ENCODE measurements at places on chromosomes 7 and 10.

GRCh38 chr10:84243759-84244158, 1.1 kb upstream of the RGR start:
- no peak for DNase-seq

- DNase-seq, result no peak
Measured at GRCh38 chr7:106313966-106314365, 29.2 kb upstream of the NAMPT start.

GRCh38 chr7:81684514-81685269, 85.2 kb downstream of the HGF start:
- no peak for DNase-seq

DNA sequence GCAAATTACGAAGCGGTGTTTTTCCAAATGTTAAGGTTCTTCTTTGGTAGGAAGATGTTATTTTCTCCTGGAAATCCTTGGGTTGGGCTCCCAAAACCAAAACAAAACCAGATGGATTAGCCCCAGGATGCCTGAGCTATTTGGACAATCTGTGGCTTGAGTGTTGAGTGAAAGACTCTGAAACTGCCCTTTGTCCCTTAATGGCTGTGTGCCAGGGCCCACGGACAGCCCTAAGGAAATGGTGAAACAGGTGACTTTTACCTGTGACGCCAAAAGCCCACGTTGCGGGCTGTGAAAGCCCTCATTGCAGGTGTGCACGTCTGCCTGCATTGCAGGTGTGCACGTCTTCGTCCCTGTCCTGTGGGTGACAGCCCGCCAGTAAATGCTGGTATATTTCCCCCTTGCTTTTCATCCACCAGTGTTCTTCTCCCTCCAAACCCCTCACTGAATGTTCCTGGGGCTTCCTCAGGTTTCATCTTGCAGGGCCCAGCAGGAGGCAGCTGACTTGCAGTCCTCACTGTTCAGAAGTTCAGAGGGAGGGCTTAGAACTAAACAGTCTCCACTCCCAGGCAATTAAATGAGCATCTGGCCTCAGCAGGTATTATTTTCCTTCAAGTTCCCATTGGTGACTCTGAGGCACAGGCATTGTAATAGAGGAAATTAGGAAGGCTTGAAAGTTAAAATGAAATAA, 10.7 kb downstream of the PFKP start:
- no peak for DNase-seq

GRCh38 chr10:30629653-30630052, at the start of gene LYZL2:
TSS of gene LYZL2 (minus strand) at chr10:30629753. CDS start at chr10:30626915, 2,838 bp downstream.
- DNase-seq, result no peak

GRCh38 chr10:6239213-6239991, 36.7 kb downstream of the PFKFB3 start:
- DNase-seq, result no peak

- no peak for DNase-seq
Measured at GRCh38 chr10:68598978-68599770, 39.0 kb downstream of the TET1 start.

- no peak for DNase-seq
Measured at GRCh38 chr7:85114342-85114741, 72.5 kb downstream of the SEMA3D start.

DNA sequence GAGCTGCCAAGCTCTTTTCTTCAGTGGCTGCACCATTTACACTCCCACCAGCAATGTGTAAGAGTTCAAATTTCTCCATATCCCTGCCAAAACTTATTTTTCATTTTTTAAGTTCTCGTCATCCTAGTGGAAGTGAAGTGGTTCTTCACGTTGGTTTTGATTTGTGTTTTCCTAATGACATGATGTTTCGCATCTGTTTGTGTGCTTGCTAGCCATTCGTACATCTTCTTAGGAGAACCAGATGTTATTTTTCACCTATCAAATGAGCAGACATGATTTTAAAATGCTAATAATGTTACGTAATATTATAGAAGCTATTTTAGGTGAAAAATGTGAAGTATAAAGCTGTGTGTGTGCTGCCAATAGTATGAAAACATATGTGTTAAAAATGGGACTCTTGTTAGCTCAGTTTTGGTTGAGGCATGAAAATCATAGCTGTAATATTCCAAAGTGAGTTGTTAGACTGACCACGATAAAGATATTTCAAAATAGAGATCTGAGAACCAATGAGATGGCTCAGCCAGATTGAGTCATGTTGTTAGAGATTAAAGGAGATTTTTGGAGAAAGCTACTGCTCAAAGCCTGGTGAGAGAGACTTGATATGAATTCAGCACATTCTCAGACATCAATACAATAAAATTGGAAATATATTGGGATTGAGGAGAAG, 25.9 kb upstream of the GALNT11 start:
- no peak for DNase-seq

DNA sequence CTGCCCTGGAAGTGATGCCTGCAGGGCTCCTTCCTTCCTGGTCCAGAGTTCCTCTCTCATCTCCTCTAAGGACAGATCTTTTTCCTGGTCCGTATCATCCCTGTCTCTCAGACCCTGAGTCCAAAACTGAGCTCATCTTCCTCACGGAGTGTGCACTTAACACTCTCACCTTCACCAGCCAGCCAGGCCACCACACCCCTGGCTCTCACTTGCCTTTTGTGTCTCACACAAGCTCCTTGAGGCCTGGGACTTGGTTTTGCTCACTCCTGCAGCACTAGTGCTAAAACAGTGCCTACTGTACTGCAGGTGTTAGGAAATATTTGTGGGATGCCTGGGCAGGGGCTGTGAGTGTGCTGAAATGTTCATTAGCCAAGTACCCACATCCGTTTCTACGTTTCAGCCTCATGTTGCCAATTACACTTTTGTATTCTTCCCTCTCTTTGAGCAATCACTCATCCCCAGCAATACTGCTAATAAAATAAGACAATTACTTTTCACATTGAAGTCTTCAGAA, 21.4 kb upstream of the PARP12 start:
- no peak for DNase-seq

DNA sequence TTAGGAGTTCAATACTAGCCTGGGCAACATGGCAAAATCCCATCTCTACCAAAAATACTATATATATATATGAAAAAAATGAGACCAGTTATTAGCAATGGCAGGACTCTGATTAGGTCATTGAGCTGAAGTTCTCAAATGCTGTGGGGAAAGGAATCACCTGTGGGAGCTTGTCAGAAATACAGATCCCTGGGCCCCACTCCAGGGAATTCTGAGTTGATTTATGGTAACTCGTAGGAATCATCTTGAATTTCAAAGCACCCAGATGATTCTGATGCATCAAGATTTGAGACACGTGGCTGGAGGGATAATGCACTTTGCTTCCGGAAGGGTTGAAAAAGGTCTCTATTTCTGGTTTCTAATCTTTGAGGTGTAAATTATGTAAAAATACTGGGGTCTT, 1.0 kb upstream of the ANKRD1 start:
- DNase-seq, result no peak

DNA sequence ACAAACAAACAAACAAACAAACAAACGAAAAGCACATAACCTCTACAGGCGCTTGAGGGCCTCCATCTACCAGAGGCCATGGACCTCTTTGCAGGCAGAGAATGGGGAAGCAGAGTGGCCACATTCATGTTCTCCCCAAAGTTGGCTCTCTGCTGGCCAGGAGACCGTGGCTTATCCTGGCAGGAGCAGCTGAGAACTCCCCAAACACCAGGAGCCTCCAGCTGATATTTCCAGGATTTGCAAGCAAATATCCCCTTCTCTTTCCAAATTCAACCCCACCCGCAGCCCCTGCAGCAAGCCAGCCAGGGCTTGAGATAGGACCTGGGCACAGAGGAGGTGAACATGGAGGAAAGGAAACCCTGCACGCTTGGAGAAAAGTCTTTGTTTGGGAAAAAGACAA, 240.0 kb downstream of the SKAP2 start:
- DNase-seq, result no peak

GRCh38 chr10:30098629-30099028, 39.2 kb upstream of the JCAD start:
- DNase-seq, result no peak

- DNase-seq, result no peak
Measured at GRCh38 chr7:29190349-29191045, 4.1 kb upstream of the CHN2 start.

- no peak for DNase-seq
Measured at GRCh38 chr10:85152496-85152895, 824.1 kb downstream of the CCSER2 start.

DNA sequence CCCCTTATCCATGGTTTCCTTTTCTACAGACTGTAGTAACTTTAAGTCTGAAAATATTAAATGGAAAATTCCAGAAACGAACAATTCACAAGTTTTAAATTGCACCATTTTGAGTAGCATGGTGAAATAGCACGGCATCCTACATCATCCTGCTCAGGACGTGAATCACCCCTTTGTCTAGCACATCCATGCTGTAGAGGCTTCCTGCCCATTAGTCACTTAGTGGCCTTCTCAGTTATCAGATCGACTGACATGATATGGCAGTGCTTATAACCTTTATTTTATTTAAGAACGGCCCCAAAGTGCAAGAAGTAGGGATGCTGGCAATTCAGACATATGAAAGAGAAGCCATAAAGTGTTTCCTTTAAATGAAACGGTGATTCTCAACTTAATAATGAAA, 82.7 kb downstream of the CPXM2 start:
- DNase-seq, result no peak

DNA sequence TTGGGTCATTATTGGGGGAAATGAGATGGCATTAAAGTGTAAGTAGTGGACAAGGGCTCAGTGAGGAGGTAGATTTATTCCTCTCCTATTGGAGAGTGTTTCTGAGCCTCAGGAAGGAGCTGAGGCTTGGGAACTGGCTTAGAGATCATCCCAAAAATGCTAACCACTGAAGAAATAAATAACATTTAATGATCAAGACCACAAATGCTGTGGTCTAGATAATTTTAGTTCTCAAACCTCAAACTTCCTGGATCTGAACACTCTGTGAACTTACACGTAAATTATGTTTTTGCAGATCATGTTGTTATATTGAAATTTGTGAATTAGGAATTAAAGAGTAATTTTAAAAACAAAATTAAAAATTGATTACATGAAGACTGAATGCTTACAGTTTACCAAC, 27.3 kb downstream of the MDFIC start:
- no peak for DNase-seq

DNA sequence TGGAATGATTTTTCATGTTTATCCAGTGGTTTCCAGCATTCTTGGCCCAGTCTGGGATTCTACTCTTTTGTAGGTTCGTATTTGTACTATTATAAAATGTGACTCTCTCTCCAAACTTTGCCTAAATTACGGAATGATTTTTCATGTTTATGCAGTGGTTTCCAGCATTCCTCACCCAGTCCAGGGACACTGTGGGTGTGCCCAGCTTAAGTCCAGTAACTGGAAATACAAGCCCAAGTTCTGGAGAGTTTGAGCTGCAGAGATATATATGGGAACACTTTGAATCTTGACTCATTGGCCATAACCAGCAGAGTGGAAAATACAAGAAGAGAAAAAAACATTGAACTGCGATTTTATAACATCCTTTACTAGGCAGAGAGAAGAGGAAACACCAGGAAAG, 5.9 kb upstream of the MAGI2 start:
- no peak for DNase-seq

- no peak for DNase-seq
Measured at GRCh38 chr10:58508316-58508715, 4.4 kb upstream of the BICC1 start.

- no peak for DNase-seq
Measured at GRCh38 chr7:130201796-130202195, 3.4 kb downstream of the TMEM209 start.

GRCh38 chr10:89710753-89711152, 9.4 kb downstream of the KIF20B start:
- no peak for DNase-seq

GRCh38 chr10:125146791-125147579, 13.4 kb downstream of the CTBP2 start:
- no peak for DNase-seq

DNA sequence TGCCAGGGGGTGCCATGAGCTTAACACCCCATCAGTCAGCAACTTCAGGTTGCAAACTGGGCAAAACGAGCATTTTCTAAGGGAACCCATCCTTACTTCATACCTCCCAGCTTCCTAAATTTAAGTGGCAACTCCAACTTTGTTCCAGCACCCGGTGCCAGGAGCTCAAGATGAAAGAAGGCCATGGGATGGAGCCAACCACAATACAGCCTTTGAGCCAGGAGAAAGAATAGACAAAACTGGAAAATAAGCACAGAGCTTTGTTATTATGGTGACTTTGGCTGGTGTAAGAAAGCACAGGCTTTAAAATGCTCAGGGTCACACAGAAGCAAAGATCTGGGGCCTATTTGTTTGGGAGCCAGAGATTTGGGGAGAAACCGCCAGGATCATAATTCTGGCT, 388.7 kb upstream of the MGMT start:
- DNase-seq, result no peak

- DNase-seq, result no peak
Measured at GRCh38 chr7:150450491-150451001, at the start of gene GIMAP8. TSS of gene GIMAP8 (plus strand) at chr7:150450630. CDS start at chr7:150466699, 16,069 bp downstream.

DNA sequence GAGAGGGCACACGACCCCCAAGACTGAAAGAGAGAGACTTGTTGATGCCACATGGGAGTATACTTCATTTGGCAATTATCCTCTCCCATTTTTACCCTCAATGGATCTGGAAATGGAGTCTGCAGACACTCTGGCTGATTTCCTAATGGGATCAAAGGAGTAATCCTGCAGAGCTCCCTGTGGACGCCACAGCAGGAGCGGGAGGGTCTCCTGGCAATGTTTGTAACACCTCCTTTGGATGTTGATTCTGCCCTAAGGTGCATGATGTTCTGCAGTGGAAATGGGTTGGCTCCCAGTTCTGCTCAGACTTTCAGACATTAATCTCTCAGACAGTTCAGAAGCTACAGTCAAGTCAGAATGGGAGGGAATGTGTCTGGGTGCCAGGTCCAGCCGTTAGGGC, 166.0 kb upstream of the WDR11 start:
- no peak for DNase-seq

DNA sequence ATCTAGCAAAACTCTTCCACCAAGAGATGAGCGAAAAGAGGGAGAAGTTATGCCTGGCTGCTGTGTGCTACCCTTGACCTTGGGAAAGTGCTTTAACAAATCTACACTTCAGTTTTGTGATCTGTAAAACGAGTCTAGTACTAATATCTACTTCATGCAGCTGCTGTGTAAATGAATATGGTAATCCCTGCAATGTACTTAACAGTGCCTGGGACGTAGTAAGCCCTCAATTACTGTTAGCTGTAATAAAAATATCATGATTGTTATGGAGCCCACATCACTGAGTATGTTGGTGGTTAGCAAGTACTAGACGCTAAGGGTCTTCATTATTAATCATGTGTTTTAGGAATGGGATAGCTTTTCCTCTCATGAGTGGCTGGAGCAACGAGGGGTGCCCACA, 80.5 kb downstream of the LYZL1 start:
- DNase-seq, result no peak
